ENCODE measurements at places on chromosomes 4 and X.

GRCh38 chr4:149296084-149296483 lies 519.6 kb downstream of the IQCM start:
- no peak for DNase-seq

GRCh38 chr4:77636902-77637301 lies 31.3 kb downstream of the CXCL13 start:
- no peak for DNase-seq

GRCh38 chrX:53882331-53882730 lies 161.9 kb downstream of the PHF8 start:
- peak; percentile 33 for DNase-seq

DNA sequence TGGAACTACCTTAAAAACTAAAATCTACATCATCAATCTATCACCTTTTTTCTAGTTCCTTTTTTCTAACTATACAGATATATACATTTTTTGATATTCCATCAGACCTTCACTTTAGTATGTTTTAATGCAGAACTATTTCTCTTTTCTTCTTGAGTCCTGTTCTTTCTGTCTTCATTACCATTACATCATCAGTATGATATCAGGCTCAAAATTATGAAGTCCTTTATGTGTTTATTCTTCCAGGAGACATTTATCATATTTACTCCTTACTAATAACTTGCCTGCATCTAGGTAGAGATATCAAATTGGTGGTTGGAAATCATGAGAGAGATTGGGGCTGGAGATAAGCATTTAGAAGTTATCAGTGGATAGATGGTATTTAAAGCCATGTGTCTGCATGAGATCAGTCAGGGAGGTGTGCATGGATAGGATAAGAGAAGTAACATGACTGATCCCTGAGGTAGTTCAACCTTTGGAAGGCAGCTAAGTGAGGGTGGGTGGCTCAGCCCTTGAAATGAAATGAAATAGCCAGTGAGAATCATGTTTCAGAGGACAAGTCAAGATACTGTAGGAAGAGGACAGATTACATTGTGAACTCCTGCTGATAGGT lies 43.1 kb downstream of the MRPL1 start:
- no peak for DNase-seq

GRCh38 chr4:37533286-37534033 lies 152.7 kb downstream of the RELL1 start:
- DNase-seq = no peak

DNA sequence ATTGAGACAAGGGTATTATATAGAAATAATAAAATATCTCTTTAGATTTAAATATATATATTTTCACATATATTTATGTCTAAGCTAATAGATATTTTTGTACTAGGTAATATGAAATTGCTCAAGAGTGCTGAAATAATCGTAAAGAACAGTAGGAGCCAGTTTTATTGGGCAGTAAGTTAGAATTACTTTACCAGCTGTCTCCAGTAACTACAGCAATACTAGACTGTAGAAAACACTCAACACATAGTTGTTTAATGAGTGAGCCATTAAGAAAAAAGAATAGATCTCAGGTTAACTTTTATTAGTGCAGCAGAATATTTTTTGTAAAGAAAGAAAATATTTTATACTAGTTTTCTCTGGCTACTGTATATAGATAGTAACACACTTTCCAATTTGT lies 715.2 kb downstream of the TRIML1 start:
- no peak for DNase-seq

- DNase-seq = no peak
Observed at GRCh38 chr4:151784706-151785105, 23.9 kb upstream of the GATB start.

All from AG08396 (cell line).